ENCODE measurements at places on chromosomes 4 and X. TPM values are rescaled to one million over a fixed set of nuclear protein-coding genes. Genes with fewer than 3 reads are reported as not detected.
A peak's percentile ranks its signal among the peaks of the same experiment; 100 is the strongest.

GRCh38 chr4:56048702-56049431 is 100.1 kb downstream of the CEP135 start:
- peak; percentile 73 for DNase-seq

DNA sequence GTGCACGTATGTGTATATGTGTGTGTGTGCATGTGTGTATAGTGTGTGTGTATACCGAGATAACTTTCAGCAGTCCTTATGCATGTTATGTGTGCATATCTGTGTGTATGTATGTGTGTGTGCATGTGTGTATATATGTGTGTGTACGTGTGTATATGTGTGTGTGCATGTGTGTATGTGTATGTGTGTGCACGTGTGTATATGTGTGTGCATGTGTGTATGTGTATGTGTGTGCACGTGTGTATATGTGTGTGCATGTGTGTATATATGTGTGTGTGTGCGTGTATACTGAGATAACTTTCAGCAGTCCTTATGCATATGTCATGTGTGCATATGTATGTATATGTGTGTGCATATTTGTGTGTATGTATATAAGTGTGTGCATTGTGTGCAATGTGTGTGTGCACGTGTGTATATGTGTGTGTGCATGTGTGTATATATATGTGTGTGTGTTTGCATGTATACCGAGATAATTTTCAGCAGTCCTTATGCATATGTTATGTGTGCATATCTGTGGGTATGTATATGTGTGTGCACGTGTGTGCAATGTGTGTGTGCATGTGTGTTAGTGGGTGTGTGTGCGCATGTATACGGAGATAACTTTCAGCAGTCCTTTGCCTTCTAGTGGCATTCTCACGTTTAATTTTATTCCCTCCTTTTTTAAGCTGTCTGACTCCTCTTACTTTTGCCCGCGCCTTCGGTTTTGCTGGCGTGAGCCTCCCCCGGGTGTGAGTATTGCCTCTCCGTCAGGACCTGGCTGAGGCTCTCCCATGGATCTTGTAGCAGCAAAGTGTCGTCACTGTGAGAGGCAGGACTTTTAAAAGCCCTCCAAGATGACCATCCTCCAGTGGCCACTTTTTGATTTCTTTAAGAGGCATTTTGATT is 99.6 kb upstream of the SHOX start:
- DNase-seq, result no peak

DNA sequence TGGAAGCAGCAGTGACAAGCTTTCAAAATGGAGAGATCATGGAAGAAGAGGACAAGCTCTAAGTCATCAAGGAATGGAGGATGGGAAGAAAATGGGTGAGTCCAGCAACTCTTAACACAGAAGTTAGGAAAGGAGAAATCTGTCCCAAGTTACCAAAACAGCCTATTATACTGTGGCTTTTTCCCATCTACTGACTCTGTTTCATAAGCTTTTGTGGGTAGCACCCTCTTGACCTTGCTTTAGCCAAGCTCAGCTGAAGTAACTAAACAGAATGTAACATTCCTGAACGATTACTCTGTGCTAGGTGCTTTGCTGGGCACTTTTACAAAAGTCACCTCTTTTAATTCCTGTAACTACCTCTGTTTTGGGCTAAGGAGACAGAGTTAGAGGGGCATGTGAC is 54.9 kb downstream of the MAP7D2 start:
- no peak for DNase-seq

GRCh38 chrX:118373538-118373937 is 27.6 kb downstream of the WDR44 start:
- no peak for DNase-seq

GRCh38 chrX:47484885-47485284 is 1.9 kb upstream of the ZNF41 start:
- DNase-seq, result no peak

DNA sequence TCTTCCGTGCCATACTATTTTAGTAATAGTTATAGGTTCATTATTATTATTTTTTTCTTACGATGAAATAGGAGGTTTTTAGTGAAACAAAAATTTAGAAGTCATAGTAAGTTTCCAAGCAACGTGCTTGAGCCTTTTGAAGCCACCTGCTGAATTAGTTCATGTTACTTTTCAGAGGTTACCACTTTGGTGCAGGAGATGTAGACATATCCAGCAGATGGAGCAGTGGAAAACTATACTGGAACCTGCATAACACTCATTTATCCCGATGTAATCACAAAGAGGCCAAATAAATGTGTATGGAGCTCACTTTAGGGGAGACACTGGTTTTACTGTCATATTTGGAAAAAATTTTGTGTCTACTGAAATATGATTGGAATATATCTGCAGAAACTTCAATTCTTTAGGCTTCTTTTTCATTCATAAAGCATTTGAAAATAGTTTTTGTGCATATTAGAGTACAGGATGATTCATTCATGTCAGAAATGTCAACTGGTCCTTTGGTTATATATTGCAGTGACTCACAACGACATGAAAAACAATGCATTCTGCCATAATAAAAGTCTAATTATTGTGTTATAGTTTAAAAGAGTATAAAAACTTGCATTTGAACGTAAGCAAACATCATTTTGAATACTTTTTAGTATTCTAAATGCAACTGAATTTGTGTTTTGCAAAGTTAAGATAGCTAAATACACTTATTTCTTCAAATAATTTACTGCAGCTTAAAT is 2182.9 kb upstream of the TENM3 start:
- DNase-seq, result no peak

DNA sequence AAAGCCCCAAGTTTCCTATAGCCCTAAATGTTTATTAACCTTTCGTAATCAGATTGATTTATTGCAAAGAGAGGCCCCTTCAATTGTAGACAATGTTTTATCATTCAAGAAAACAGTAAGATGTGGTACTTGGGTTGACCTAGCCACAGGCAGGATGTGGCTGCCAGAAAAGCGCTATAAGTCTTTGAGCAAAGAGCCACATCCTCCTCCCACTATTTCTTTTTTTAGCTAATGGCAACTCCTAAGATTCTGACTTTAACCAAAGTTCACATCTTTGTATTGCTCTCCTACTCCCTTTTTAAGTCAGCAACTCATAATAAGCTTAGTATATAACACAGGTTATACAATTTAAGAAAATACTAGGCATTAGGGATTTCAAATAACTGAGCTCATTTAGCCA is 70.7 kb upstream of the PPP3CA start:
- no peak for DNase-seq

- DNase-seq, result no peak
Measured at GRCh38 chr4:31917334-31917733, 1197.2 kb downstream of the PCDH7 start.

- no peak for DNase-seq
Measured at GRCh38 chrX:130887376-130887775, 15.6 kb downstream of the ENOX2 start.

DNA sequence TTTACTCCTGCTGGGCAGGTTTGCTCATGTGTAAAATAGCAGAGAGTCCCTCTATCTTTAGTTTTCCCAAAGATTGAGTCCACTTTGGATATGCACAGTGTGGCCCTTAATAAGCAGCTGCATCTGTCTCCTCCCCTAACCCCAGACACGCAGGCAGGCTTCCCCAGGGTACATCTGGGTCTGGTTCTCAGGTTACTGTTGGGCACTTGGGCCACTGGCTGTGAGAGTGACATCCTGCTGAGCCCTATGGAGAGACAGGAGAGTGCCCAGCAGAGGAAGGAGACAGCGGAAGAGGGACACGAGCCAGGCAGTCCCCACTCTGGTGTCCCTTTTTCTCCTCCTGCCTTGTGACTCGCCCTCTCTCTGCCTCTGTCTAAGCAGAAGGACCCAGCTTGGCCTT is 16.0 kb downstream of the XK start:
- DNase-seq, result no peak

DNA sequence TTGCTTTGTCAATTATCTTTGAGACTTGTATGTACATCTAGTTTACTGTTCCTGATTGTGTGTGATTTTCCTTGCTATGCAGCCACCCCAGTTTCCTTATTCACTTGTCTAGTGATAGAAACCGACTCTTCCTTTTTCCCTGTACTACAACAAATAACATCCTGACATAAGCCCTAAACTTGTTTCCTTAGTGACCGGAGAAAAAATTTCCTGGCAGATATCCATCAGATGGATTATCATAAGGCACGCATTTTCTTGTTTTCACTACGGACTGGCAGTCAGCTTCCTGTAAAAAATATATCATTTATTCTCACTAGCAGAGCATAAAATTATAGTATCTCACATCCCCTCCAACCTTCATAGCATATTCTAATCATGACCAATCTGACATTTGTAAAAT is 410.7 kb downstream of the CENPC start:
- DNase-seq, result no peak

DNA sequence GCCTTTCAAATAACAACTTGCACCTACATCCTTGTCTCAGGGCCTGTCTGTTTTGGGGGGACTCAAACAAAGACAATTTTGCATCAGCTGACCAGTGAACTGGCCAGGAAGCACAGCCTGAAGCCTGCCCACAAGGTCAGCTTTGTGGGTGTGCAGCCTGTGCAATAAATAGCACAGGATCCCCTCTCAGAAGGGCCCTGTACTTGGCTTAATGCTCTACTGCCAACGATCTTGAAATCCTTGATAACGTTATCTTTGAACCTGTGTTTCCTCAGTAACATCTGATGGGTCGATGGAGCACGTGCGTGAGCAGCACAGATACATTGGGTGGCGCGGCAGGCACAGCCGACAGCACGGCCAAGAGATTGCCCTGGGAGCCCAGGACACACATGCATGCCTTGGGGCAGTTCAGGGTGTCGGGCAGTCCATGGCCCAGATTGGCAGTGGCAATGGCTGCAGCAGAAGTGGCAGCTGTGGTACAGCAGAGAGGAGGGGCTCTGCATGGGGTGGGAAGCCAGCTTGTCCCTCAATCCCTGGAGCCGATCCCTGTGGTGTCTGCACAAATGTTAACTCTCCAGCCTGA is 58.8 kb upstream of the ATP6AP2 start:
- no peak for DNase-seq

- no peak for DNase-seq
Measured at GRCh38 chrX:81082649-81083048, 119.1 kb downstream of the HMGN5 start.

DNA sequence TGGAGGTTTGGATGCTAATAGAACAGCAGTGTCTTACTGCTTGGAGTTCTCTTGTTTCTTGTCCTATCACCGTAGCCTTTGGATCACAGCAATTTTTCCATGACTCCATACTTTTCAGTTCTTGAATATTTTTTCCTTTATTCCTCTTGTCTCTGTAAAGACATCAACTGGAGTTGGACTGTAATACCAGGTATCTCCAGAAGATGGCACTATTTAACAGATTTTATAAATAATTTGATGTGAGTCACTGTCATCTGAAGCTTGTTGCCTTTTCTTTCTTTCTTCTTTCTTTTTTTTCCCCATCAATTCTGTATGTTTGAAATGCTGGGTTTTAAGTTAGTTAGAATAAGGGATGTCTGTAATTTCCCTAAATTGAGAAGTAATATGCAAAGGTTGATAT is 24.1 kb downstream of the HPRT1 start:
- no peak for DNase-seq

DNA sequence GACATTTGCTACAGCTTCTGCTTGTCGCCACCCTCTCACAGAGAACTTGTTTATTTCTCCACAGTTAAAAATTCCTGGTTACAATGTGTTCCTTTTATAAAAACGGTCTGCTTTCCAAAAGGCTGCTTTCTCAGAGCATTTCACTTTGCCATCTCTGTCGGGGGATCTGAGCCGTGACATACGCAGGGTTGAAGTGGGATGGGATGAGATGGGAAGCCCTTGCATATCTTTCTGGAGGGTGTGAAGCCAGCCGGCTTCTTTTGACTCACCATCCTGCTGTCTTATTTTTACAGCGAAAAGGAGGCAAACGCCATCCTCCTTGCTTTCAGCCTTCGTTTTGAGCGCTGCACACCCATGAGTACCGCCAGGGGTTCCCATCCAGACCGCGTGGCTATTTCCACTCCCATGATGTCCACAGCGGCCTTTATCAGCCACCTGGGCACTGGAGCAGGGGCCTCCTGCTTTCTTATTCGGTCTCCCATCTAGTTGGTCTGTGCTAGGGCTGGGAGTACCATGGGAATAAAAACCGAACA is 99.8 kb upstream of the GATB start:
- DNase-seq, result no peak

DNA sequence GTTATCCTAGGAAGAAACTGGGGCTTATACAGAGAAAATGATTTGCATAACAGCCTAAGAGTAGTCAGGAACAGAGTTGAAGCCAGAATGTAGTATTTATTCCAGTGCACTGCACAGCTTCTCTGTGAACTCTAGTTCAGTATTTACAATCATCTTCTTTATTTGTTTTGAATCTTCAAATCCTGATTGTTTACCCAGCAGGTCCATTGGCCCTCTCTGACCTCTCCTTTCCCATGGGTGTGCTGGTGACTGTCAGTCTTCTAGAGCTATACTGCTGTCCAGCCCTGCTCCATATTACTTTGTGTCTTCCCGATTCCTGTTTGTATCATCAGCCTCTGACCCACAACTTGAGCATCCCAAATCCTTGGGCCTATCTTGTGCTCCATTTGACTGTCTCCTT is 301.9 kb upstream of the HS3ST1 start:
- no peak for DNase-seq

GRCh38 chr4:176611381-176611780 is 181.3 kb downstream of the VEGFC start:
- no peak for DNase-seq

- no peak for DNase-seq
Measured at GRCh38 chrX:119240356-119240755, 4.3 kb downstream of the PGRMC1 start.

DNA sequence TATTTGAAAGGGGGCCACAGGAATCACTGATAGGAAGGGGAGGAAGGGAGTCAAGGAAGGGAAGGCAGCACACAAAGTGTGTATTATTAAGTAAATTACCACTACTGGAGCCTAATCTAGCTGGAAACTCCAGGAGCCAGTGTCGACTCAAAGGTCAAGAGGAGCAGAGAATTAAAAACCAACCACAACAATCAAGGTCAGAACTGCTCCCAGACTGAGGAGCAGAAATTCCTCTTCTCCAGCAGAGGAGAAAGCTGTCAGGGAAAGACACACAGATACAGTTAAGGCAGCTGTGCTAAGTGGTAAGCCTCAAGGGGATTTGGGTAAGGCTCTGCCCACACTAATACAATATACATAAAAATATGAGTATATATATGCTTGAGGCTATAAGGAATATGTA is 87.5 kb upstream of the PTPN13 start:
- no peak for DNase-seq

- DNase-seq, result no peak
Measured at GRCh38 chr4:177485528-177485927, 43.3 kb upstream of the AGA start.

GRCh38 chrX:80667967-80668366 is 141.7 kb downstream of the BRWD3 start:
- no peak for DNase-seq

Gene IL3RA
- total RNA-seq, result 2.1 TPM

Gene GJB1
- total RNA-seq, result 100 TPM

Gene ANOS1
- total RNA-seq, result 0.52 TPM

Gene AREG
- total RNA-seq, result 13.4 TPM

Gene CLNK
- not detected for total RNA-seq

Gene CXorf65
- not detected for total RNA-seq

Gene MTNR1A
- total RNA-seq, result 1.3 TPM

Gene NPY1R
- 1.6 TPM for total RNA-seq

Gene MAGEC3
- not detected for total RNA-seq

Gene FAM133A
- total RNA-seq, result 0.08 TPM

Data from colonic mucosa (tissue), 4 donors.